ENCODE measurements at places on chromosomes 2 and 18. TPM values are rescaled to one million over a fixed set of nuclear protein-coding genes. Genes with fewer than 3 reads are reported as not detected.

Gene TDRD15
- under 0.01 TPM for total RNA-seq

Gene EN1
- 1.4 TPM for total RNA-seq

Gene VAMP5
- total RNA-seq, result 5.1 TPM

Gene ASTL
- not detected for total RNA-seq

Gene SMYD5
- total RNA-seq, result 18.0 TPM

Gene XDH
- 0.23 TPM for total RNA-seq

Gene RFX8
- 1.2 TPM for total RNA-seq

Gene CKAP2L
- total RNA-seq, result 4.2 TPM

Gene ZNF385B
- total RNA-seq, result 4.6 TPM

Gene CERS6
- total RNA-seq, result 122 TPM
